ENCODE measurements at places on chromosomes 5 and 9.

DNA sequence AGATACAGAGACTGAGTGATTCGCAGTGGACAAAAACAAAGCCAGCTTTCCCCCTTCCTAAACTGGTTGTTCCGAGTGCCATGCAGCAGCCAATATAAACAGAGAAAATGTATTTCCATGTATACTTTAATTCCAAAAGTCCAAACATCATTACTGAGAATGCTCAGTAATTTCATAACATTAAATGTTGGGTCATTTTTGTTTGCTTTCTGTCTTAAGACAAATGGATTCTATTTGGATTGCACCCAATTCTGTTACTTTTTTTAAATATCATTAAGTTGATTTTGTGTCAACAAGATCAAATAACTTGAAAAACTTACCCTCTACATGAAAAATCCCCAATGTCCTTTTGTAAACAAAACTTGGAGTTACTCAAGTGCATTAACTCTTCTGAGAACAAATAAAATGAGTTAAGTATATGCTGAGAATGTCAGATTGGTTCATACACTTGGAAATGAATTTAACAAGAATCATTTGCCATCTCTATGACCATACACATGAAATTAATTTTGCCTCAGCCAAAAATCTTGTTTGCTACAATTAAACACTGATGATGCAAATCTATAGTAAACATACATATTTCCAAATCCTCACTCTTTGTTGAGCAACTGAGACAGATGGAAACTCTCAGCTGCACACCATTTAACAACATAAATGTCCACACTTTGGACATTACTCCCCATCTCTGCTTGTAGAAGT, 19.4 kb downstream of the LURAP1L start:
- DNase-seq, result no peak

- no peak for DNase-seq
Measured at GRCh38 chr5:77569409-77569808, 69.1 kb downstream of the OTP start.

DNA sequence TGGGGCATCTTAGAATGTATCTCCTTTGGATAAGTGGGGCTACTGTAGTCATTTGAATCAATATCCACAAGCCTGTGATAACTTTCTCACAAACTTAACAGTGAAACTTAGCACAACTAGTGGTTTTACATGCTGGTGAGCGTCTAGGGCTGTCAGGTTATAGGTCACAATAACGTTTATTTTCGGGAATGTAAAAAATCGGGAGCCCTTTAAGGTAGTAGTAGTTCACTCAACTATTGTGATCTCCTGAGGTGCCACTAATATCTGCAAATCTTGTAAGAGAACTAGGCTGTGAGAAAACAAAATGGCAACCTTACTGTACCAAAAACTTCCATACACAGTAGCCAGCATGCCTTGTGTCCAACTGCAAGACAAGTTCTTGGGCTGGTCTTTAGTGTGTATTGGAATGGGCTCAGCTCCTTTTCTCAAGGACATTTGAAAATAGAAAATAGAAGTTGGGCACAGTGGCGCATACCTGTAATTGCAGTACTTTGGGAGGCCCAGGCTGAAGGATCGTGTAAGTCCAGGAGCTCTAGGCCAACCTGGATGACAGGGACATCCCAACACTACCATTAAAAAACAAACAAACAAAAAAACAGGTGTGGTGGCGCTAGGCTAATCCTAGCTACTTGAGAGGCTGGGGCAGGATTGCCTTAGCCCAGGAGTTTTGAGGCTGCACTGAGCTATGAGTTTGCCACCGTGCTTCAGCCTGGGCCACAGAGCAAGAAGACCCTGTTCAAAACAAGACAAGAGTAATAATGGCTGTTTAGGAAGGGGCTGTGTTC, 5.2 kb upstream of the PKN3 start:
- DNase-seq, result no peak

DNA sequence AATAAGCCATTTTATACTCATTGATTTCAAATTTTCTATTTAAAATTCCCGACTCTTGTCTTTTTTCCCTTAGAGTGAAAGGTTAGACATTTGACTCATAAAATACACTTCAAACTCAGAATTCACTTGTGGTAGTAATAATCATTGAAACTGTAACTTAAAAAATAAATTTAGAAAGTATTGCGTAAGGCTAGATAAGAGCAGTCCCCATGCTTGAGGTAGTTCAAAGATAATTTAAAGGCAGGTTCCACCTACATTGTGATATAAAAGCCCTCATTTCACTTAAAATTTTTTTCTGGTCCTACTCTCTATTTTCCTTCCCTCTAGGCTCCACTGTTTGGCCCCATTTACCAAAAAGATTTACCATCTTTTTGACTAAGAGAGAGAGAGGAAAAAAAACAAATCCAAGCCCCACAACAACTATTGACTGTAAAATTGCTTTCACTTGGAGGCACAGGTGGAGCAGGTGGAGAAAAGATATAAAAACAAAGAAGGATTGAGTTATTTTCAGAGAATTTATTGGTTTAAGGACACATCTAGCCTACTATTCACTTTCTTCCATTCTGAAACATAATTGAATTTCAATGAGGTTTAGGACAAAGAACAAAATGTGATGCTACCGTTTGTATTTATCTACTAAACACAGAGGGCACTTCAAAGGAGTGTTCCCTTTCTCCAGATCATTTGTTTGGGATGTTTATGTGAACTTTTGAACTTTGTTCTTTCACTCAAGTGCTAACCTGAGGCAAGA, 61.0 kb downstream of the FBXO4 start:
- no peak for DNase-seq

GRCh38 chr5:7970816-7971215, 101.9 kb downstream of the MTRR start:
- DNase-seq, result no peak

DNA sequence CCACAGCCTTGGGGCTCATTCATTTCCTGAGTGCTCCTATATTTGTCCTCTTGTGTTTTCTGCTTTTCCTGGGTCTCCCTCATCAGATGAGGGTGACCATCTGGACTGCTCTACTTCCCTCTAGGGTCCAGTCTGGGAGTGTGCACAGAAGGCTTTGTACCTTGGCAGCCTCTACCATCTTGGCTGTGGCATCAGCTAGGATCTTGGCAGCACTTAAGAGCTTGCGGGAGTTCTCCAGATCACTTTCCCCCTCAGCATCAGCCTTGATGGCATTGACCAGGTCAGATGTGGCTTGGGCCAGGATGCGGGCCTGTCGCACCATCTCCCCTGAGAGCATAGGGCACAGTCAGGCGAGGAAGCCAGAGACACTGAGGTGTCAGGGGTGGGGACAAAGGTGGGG, 15.8 kb downstream of the TLN1 start:
- no peak for DNase-seq

- DNase-seq, result no peak
Measured at GRCh38 chr5:176371621-176372539, 6.6 kb downstream of the ARL10 start.

DNA sequence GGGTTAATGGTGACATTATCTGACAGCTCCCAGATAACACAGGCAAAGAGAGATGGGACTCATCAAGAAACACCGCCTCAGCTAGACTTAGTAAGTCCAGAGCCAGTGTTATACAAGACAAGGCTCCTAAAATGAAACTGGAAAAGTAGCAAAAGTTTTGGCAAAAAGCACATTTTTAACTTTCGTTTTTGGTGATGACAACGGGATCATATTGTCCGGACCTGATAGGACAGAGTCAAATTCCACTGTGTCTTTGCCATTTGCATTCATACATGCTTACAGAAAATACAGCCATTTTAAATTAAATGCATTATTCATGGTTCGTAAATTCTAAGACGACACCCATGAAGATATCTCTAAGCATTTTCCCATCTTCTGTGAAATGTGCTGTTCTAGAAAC, 152.1 kb downstream of the CRB2 start:
- no peak for DNase-seq

- no peak for DNase-seq
Measured at GRCh38 chr5:134236318-134236717, 10.4 kb upstream of the PPP2CA start.

GRCh38 chr5:57119031-57119430, 54.8 kb upstream of the GPBP1 start:
- no peak for DNase-seq

- DNase-seq, result no peak
Measured at GRCh38 chr5:113162770-113163169, 186.2 kb downstream of the DCP2 start.

DNA sequence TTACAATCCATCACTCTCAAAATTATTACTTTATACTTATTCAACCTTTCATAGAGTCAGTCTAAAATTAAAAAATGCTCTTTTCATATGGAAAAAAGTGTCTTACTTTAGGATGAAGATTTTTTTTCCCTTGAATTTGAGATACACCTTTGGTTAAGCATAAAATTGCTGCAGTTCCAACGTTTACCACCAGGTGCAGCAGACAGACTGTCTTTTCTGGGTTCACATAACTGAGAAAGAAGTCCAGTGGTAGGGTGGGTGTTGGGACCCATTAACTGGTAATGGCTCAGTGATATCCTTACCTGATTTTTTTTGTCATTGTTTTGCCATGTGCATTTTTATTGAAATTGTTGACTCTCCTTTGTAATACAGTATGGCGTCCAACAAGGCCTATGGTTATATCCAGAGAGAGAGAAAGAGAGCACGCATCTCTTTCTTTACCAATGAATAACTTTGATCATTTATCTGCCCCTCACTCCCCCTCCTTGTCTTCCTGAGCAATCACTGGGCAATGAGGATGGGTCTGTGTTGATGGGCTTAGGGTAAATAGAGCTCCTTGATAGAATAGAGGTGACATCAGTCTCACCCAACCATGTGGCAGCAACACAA, 98.4 kb downstream of the FBXL7 start:
- no peak for DNase-seq

DNA sequence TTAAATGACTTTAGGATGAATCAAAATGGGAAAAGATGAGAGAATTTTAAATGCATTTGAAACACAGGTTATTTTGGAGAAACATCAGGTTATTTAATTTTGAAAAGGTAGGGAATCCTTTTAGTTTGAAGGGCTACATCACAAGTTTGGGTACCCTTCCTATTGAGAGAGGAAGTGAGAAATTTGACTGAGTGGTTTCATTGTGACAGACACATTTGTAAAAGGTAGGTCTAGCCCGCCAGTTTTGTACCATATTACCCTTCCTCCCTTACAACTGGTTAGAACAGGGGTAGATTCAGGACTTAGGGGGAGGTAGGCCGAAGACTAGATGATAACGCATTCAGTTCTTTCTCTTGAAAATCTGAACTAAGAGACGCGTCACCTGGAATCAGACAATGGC, 464.2 kb downstream of the EBF1 start:
- DNase-seq, result no peak

DNA sequence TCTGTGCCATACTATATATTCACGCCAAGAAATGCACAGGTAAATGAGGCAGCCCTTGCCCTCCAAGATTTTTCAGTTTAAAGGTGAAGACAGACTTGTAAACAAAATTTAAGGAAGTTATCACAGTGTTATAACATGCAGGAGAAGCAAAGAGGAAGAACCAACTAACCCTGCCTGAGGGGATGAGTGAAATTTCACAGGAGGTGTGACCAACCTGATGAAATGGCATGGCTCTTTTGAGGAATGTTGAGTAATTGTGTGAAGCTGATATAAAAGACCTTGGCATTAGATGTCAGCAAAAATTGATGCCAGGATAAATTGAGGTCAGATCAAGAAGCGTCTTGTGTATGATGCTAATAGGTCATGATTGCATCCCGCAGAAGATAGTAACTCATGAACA, 86.5 kb downstream of the HCN1 start:
- DNase-seq, result no peak

- DNase-seq, result no peak
Measured at GRCh38 chr5:149852641-149853330, 91.8 kb downstream of the PDE6A start.

- no peak for DNase-seq
Measured at GRCh38 chr9:122318284-122318683, 52.5 kb upstream of the PTGS1 start.

DNA sequence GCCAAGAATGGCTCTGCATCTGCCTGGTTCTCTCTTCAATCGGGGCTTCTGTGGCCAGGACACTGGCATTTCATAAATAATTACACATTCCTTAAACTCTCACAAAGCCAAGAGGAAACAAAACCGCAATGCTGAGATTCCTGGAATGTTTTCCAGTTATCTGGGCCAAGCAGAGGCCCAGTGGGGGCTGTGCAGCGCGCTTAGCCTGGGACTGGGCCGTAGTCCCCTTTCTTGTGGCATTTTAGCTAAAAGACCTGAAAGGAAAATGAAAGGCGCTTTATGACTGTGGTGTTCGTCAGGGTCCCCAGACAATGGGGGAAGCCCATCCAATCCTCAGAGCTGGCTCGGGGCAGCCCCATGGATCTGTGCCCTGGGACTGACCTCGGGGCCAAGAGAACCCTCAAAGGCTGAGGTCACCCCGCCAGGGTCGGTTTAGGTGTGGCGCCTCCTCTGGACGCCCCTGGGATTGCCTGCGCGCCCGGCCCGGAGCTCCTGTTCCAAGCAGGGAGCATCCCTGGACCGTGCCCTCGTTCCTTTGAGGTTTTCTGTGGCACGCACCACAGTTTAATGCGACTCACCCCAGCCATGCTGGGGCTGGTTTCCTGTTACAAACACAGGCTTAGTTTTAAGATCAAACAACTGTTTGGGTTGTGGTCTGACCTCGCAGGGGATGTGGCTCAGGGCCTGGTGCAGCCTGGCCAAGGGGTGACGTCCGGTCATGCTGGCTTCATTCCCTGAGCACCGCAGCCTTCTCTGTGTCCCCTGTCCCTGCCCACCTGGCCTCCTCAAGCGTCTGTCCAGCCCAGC, 51.5 kb upstream of the NKD2 start:
- DNase-seq, result no peak

- DNase-seq, result no peak
Measured at GRCh38 chr9:107886826-107887225, 397.3 kb upstream of the KLF4 start.

Measured in stimulated activated naive CD4-positive, alpha-beta T cell (primary cell).